Stomach (tissue), 19 donors: ENCODE measurements at places on chromosomes 1 and 21.

DNA sequence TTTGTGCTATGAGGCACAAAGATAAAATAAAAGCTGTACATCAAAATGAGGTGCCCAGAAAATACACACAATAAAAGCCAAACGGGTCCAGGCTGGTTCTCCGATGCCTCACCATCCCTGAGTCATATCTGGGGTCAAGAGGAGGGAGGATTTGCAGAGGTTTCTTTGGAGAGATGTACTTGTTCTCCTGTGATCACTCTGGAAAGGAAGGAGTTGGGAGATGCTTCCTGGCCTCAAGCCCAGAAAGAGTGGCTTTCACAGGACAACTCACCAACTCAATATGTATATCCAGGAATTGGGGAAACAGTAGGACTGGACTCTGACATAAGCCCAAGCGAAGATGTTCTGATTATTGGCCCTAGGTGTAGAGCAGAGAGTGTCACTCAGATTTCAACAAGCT, 51.9 kb downstream of the DIPK1A start:
- no peaks in the 10 kb centered on the region for H3K27me3 ChIP-seq
- DNase-seq: no peak
- no peaks in the 10 kb centered on the region for H3K36me3 ChIP-seq

DNA sequence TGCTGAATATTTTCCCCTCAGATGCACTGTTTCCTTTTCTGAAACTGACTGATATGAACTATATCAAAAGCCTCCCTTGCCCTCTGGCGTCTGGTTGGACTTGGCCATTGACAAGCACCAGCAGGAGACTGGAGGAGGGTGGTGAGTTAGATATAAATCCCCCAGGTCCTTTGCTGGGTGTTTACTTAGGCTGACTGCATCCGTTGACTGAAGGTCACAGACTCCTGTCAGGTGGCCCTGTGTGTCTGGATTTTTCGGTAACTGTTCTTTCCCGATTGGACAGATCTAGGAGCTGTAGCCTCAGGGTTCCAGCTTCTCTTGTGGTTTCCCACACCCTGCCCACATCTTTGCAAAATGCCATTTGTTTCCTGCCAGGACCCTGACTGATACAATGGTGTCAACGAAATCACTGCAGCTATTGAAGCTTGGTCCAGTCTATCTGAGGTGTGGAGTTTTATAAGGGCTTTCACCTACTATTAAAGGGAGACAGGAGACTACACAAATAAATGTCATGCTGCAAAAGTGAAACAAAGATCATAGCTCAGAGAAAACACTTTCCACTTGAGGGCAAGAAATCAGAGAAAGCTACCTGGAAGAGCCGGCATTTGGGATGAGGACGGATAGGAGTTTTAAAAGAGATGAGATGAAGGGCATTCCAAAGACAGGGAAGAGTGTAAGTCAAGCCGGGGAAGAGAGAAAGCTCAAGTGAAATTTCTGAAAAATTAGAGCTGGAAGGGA, 1.5 kb upstream of the MAGI3 start:
- H3K27ac ChIP-seq: peak overlapping the region; percentile 92
- no peaks in the 10 kb centered on the region for H3K36me3 ChIP-seq
- no peaks in the 10 kb centered on the region for H3K27me3 ChIP-seq
- H3K4me1 ChIP-seq: peaks cover 42% of the 10 kb centered on the region

- no peak overlapping the region for H3K27ac ChIP-seq
- DNase-seq: no peak
- H3K4me1 ChIP-seq: no peaks in the 10 kb centered on the region
Measured at GRCh38 chr1:99781798-99782197, 15.4 kb upstream of the FRRS1 start.

GRCh38 chr1:206824331-206824730, 41.1 kb upstream of the IL20 start:
- H3K36me3 ChIP-seq: no peaks in the 10 kb centered on the region
- no peak for DNase-seq
- H3K4me3 ChIP-seq: no peak overlapping the region
- no peak overlapping the region for H3K27ac ChIP-seq

DNA sequence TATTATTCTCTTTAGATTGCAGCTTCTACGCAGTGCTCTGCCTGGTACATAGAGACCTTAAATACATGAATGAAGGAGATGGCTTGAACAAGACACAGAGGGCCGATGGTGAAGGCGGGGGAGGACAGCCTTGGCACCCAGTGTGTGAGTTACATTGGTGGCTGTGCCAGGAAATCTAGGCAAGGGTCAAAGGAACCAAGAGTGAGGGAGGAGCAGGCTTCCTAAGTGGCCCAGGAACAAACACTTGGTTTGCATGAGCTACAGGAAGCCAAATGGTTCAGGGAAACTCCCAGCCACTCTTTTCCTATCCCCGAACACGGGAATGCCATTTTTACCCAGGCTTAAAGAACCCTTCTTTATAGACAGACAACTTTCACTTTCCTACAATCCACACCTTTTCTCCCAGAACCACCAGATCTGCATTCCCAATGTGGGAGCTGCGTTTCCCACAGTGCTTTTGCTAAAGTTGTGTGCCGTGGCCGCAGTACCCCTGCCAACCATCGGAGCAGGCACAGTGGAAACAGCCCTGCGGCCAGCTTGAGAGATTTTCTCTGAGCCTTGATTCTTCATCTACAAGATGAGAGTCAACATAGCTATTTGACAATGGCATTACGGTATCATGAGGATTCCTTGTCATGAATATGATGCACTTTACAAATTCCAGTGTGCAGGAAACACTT, 3.5 kb upstream of the CLEC20A start:
- H3K36me3 ChIP-seq: no peaks in the 10 kb centered on the region
- peaks cover 7% of the 10 kb centered on the region for H3K4me1 ChIP-seq
- no peak overlapping the region for H3K4me3 ChIP-seq
- DNase-seq: no peak

DNA sequence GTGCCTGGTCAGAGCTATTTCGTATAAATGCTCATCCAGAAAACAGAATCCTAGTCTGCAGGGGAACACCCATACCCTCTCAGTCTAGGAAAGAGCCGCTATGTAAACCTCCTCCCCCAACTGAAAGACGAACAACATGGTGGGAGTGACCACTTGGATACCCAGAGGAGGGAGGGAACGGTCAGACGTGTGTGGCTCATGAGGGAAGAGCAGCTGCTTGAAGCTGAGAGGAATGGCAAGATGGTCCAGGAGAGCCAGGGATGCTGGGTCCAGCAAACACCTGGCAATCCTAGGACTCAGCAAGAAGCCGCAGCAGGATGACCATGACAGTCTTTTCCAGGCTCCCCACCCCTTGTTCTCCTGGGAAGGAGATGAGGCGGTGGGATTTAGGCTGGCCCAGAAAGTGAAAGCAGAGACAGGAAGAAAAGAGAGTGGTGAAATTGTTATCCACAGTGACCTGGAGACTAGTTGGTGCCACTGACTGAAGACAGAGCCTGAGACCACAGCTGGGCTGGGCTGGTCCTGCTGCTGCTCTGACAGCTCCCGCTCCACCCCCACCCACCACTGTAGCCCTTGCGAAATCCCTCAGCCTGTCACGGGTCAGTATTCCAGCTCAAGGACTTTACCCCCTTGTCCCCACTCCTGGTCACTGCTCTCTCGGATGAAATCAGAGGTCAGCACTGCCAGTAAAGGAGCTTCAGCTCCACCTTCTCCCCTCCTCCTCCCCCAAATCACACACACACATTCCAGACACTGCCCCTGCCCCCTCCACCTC, 3.6 kb downstream of the CERS2 start:
- peaks cover 29% of the 10 kb centered on the region for H3K36me3 ChIP-seq
- peak; percentile 85 for DNase-seq
- peak overlapping the region; percentile 90 for H3K4me3 ChIP-seq
- no peaks in the 10 kb centered on the region for H3K27me3 ChIP-seq
- peaks cover 71% of the 10 kb centered on the region for H3K4me1 ChIP-seq

GRCh38 chr1:198929111-198929604, 290.3 kb downstream of the PTPRC start:
- no peak overlapping the region for H3K27ac ChIP-seq
- H3K4me3 ChIP-seq: no peak overlapping the region
- H3K27me3 ChIP-seq: no peaks in the 10 kb centered on the region
- H3K36me3 ChIP-seq: no peaks in the 10 kb centered on the region
- no peak for DNase-seq

- no peak overlapping the region for H3K4me3 ChIP-seq
- H3K36me3 ChIP-seq: no peaks in the 10 kb centered on the region
- H3K4me1 ChIP-seq: peaks cover 11% of the 10 kb centered on the region
- H3K27me3 ChIP-seq: no peaks in the 10 kb centered on the region
- peak; percentile 73 for DNase-seq
Measured at GRCh38 chr1:59071289-59071688, 225.6 kb upstream of the FGGY start.

DNA sequence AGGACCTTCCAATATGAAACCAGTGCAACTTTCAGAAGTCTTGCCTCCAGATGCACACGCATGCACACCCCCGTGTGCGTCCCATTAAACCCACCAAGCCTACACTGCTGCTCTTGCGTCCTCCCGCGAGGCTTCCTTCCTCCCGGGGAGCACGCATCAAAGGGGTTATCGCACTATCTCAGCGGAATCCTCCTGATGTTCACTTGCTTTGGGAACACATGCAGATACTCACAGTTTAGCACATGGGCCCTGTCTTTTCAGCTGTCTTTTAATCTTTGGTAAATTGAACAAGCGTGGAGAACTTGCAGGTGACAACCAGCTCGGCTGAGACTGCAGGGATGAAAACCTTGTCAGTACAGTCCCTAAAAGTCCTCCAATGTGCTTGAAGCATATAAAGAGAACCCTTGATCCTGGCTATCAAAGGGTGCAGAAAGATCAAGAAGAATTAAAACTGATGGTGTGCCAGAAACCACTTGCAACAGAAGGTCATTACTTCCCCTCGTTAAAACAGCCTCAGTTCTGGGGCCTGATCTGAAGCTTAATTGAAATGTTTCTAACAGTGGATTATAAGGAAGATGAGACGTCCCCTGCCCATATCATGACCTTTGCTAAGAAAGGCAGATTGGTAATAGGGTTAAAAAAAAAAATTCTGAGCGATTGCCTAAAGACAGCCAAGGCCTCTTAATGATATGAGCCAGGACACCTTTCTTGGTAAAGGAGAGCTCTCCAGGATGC, 149.4 kb upstream of the LMO4 start:
- no peak overlapping the region for H3K27ac ChIP-seq
- no peaks in the 10 kb centered on the region for H3K27me3 ChIP-seq
- H3K4me3 ChIP-seq: no peak overlapping the region
- DNase-seq: no peak
- no peaks in the 10 kb centered on the region for H3K4me1 ChIP-seq
